ENCODE measurements at places on chromosomes 1 and 21.

- DNase-seq: no peak
Measured at GRCh38 chr1:29991025-29991424, 732.4 kb downstream of the MATN1 start.

DNA sequence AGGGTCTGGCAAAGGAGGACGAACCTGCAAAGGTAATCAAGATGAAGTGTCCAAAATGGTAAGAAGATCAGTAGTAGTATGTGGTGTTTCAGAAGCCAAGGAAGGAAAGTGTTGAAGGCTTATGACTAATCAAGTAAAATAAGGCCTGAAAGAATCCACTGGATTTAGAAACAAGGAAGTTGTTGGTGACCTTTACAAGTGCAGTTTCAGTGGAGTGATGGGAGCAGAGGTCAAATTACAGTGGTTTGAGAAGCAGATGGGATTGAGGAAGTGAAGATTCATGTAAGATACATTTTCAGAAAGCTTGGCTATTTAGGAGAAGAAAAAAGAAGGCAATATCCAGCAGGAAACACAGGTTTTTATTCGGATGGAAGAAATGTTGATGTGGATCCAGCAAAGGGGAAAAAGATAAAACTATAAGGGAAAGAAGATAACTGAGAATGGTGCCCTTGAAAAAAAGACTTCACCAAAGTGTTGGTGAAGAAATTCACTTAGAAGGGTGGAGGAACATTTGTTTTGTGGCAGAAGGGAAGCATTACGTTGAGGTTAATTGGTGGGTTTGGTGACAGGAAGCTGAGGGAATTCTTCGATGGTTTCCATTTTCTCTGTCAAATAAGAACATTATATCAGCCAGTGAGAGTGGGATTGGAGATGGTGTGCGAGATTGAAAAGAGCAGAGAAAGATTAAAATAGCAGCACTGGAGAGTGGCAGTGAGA, 2.1 kb downstream of the ARMH1 start:
- DNase-seq: no peak

- DNase-seq: no peak
Measured at GRCh38 chr1:222769971-222770620, 33.1 kb downstream of the FAM177B start.

DNA sequence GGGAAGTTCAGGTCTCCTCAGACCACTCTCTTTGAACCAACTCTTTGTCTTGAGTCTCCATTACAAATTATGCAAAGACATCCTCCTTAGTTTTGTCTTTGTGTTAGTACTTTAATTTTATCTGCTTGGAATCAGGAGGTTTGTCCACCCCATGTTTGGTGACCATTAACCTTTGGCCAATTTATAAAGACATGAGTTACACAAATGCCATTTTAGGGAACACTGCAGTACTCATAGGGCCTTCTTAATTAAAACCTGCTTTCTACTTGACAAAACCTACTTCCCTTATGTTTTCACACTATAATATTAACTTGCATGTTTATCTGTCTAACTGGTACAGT, 7.9 kb upstream of the CDC73 start:
- no peak for DNase-seq

GRCh38 chr1:163230827-163231226, 28.1 kb upstream of the RGS5 start:
- no peak for DNase-seq

- DNase-seq: no peak
Measured at GRCh38 chr1:162899422-162900146, 38.6 kb upstream of the CCDC190 start.

DNA sequence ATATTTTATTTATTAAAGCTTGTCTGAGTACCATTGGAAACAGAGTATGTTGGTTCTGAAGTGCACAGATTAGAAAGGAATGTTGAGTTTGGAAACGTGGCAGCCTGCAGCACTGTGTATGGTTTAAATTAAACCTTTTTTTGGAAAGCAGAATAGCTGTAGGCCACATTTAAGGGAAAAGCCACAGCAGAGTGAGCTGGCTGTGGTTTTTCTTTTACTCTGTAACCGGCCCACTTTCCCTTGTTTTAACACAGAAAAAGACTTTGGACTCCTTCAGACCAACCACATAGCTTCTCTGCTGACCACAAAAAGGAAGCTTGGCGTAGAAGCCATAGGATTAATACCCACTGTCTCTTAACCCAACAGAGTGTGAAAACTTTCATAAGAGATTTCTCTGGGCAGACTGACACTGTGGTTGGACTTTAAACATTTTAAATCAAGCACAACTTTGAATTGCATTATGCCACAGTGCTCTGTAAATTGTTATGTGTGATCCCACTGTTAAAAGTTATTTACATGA, 75.2 kb downstream of the NFIA start:
- DNase-seq: no peak

- peak; percentile 76 for DNase-seq
Measured at GRCh38 chr1:18820791-18821641, 38.4 kb downstream of the TAS1R2 start.

- DNase-seq: no peak
Measured at GRCh38 chr1:158564608-158565007, 5.8 kb downstream of the OR6P1 start.

DNA sequence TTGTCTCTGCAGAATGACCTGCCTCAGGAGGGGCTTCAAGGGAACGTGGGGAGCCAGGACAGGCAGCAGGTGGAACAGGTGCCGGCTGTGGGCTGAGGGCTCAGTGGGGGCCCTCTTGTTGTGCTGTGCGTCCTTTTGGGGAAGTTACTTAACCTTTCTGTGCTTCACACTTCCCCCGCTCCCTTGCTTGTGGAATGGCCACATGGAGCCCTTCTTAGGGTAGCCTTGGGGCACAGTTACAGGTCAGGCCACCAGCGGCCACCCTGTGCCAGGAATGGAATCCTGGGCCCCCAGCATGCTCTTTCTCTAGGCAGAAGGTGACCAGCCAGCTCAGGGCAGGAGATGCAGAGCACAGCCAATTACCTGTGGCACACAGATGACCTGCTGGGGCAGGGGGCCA, 2.6 kb downstream of the IKBKE start:
- no peak for DNase-seq

GRCh38 chr1:234696148-234696576, 86.2 kb upstream of the IRF2BP2 start:
- DNase-seq: no peak

- DNase-seq: no peak
Measured at GRCh38 chr1:203153051-203153988, 22.3 kb downstream of the MYBPH start.

DNA sequence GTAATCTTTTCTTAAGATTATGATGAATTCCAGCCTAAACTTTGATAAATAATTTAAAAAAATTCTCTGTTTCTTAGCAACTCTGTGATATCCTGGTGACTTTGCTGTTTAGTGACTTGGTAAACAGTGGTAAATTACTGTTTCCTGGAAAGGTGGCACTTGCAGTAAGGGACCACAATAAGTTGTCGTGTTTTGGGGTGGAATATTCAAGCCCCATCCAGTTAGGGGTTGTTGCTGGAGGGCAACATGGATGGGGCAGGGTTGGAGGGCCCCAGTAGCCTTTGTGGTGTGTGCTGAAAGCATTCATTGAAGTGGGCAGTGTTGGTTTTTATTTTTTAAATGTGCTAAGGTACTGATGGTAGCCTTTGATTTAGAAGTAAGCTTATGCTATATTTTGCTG, 30.3 kb downstream of the PRDM2 start:
- no peak for DNase-seq

DNA sequence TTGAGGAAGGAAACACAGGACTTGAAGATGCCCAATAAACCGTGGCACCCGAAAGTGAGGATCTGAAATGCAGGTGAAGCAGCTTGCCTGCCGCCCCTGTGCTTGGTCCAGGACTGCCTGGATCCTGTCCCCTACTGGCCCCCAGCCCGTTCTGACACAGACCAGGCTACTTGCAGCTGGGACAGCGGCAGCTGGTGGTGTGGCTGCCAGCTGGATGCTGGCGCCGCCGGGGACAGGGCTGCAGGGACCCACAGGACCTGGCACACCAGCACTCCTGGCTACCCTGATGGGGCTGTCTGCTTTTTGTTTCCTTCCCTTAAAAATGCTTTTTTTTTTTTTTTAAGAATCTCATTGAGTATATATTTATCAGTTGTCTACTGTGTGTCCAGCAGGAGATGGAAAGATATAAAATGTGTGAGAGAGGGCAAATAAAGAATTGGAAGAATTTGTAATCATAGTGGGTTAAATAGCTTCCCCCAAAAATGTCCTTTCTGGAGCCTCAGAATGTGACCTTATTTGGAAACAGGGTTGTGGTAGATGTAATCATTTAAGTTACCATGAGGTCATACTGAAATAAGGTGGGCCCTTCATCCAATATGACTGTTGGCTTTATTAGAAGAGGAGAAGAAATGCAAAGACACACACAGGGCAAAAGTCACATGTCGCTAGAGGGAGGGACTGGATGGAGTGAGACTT, 165.6 kb downstream of the DSCAM start:
- no peak for DNase-seq

DNA sequence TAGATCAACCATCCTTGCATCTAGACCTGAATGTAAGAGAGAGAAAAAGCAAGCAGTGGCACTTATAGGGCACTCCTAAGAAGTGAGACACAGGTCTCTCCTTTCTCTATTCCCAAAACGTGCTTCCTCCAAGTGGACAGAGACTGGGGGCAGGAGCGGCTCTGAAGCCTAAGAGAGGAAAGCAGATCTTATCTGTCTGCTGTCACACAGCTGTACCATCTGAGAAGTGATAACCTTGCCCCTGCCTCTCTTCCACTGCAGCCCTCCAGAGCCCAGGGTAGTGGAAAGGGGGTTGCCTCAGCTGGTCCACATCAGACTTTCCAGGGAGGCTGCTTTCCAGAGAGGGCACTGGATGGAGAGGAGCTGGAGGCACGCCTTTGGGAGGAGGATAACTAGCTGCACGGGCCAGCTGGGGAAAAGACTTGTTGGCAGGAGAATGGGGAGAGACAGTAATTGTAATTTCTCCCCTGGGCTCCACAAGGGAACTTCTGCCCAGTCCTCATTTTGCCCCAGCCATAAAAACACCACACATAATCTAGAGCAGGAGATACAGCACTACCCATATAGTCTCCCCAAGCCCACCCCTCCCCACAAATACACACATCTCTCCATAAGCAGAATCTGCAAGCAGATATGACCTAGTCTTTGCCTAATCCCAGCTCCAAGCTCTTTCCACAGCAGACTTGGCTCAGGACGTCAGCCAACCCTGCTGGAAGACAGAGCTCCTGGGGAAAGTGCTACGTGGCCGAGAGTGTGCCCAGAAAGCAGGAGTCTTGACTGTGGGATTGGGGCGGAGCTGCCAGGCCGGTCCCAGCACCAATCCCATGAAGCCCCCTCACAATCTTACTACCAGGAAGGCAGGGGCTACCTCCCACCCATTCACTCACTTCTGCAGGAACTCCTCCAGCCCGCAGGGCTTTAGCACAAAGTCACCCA, 31.2 kb downstream of the PIK3C2B start:
- DNase-seq: no peak

DNA sequence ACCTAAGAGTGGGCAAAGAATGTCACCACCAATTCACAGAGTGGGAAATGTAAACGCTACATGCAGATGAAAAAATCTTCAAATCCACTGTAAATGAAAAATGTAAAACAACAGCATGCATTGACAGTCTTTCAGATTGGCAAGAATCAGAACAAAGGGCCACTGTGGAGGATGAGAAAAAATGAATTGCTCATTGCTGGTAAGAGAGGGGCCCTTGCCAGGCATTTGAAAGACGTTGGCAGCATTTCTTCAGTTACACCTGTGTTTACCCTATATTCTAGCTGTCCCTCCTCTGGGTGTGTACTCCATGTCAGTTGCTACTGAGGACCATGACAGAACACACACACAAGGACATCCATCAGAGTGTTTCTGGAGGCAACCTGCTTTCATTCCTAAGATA, 25.8 kb upstream of the AADACL3 start:
- no peak for DNase-seq

DNA sequence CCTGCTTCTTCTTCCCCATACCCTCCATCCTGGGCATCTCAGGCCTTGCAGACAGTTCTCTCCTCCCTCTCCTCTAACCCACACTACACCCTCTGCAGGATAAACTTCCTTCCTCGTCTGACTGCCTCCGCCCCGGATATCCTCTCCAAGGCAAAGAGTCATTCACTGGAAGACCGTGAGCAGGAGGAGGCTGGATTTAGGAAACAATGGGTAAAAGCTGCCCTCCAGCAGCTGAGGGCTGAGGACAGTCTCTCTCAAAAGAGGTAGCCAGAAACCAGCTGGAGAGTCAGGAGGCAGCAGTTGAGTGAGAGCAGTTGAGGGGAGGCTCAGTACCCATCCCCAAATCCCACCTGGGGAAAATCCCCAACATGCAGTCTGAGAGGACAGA, 1.4 kb downstream of the CSRP1 start:
- no peak for DNase-seq

DNA sequence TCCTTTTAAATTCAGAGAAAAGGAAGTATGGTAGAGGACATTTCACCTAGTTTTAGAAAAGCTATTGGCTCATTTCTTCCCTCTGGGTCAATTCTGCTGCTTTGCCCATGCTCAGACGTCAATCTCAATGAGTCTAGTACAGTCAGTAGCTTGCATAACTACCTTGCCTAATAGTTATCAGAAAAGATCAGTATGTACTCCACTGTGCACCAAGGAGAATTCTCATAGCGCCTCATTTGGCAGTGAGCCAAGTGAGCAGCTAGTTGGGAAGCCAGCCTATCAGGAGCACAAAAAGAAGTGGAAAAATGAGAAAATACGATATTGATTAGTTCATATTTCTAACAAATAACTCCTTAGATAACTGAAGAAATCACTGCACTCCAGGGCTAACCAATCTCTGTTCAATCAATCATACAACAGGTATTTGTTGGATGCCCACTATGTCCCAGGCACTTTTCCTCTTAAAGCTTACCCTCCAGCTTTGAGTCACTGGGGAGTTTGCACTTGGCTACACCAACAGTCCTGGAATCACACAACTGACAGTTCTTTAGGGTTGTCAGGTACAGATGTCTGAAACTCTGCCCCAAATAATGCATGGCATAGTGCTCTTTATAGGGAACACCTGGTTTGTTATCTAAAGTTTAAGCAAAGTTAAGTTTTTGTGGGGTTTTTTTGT, 50.2 kb downstream of the PRDX6 start:
- DNase-seq: no peak

DNA sequence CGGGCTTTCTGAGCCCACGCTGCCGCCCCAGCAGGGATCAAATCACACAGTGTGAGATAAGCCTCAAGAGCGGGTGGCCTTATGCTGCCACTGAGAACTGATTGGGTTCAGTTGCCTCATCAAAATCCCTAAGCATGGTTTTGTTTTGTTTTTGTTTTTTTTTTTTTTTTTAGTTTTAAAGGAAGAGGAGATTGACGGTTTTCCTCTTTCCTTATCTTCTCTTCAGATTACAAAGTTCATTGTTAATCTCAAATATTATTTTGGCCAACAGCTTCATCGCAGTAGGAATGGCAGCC, 651 bp downstream of the COA6 start:
- DNase-seq: no peak

GRCh38 chr1:49307457-49307856, 530.8 kb upstream of the BEND5 start:
- DNase-seq: no peak

Measured in GM12892 (cell line).